Hematopoietic multipotent progenitor cell treated with erythropoietin and hydrocortisone succinate and interleukin-3 and kit ligand, for 8 days (in vitro differentiated cells): ENCODE measurements at places on chromosomes 2 and 18.

- no peak for DNase-seq
Measured at GRCh38 chr18:63177259-63177658, 142.3 kb downstream of the BCL2 start.

- no peak for DNase-seq
Measured at GRCh38 chr2:240457223-240458043, 22.0 kb downstream of the GPC1 start.

- DNase-seq, result peak; percentile 34
Measured at GRCh38 chr2:219252900-219253752, at the start of gene TUBA4B. Gene TUBA4B (plus strand): TSS chr2:219253243. CDS start chr2:219253408, 165 bp downstream.

- no peak for DNase-seq
Measured at GRCh38 chr18:75491361-75491760, 63.9 kb upstream of the SMIM21 start.

GRCh38 chr18:56235481-56236013 is 402.8 kb downstream of the TXNL1 start:
- no peak for DNase-seq

GRCh38 chr2:1708476-1709334 is 35.6 kb downstream of the PXDN start:
- no peak for DNase-seq

GRCh38 chr2:78263571-78263970 is 741.4 kb upstream of the LRRTM4 start:
- DNase-seq, result no peak

DNA sequence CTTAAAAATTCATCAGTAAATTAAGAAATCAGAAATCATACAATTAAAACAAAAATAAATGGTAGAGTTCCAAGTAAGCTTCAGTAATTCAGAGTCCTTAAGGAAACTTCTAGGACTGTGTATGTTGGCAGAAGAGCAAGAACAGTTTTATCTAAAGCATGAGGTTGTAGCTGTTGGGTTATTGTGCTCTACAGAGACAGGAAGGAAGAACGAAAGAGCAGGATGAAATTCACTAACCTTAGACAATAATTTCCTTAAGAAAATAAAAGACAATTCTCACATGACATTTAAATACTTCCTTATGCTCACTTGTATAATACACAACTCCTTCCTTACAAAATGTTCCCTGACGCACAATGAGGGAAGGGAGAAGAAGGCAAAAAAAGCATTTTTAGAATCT is 133.4 kb downstream of the STK39 start:
- DNase-seq, result no peak

DNA sequence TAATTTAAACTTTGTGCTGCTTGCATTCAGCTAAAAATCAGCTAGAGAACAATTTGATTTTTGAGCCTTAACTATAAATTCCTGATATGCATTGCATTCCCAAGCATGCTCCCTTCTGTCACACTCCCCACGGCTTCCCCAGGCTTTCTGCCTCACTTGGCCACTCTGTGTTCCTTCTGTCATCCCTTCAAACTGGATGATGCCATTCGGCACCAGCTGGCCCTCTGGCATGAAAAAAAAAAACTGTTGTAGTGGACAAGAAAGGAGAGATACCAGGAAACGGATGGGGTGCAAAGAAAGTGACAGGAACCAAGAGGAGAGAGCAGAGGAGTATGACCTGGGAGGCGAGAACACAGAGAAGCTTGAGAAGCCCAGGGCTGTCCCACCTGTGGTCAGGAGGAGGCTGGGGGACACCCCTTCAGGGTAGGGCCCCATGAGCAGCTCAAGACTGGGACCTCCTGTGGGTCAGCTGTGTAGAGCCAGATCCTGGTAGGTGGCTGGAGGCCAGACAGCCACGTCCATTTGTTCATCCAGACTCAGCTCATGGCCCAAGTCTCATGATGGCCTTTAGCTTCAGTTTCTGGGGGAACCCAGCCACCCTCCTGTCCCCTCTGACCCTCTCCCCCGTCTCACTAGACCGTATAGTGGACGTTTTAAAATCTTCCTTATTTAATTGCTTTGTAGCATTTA is 211.8 kb downstream of the GBX2 start:
- no peak for DNase-seq

GRCh38 chr18:47997338-47997780 is 66.9 kb upstream of the SMAD2 start:
- peak; percentile 23 for DNase-seq

DNA sequence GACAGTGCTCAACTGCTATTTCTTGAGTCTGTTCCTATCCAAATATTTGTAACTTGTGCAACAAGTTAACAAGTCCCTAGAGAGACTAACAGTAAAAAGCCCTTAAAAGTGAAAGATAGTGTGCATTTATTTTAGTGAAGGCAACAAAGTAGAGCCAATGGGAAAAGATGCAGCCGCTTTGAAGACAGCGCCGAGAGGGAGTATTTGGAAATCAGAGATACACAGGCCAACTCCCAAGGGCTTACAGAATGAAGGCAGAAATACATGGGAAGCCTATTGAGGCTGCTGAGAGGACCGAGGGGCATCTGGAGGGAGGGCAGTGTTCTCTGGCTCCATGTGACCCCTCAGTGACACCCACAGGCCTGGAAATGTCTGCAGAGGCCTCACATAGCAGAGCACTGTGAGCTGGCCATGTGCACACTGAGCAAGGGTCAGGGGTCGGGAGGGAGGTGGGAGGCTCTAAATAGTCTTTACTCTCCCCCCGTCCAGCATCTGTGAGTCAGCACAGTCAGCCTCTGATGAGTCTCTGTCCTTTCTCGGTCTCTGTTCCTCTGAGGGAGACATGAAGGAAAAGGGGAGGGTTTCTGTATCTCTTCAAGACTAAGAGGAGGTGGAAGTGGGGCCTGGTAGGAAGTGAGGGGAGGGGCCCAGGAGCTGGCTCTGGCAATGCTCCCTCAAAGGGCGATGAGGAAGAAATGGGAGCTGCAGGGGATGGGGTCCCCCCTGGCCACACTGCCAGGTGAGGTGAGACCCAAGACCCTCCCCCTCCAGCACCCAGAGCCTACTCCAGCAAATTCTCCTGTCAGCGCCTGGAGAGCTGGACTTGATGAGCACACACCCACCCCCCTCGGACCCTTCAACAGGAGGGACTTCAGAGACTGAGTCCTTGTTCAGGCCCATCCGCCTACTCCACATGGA is 133.6 kb downstream of the SP3 start:
- no peak for DNase-seq

- no peak for DNase-seq
Measured at GRCh38 chr2:223797811-223798721, 39.3 kb downstream of the AP1S3 start.

DNA sequence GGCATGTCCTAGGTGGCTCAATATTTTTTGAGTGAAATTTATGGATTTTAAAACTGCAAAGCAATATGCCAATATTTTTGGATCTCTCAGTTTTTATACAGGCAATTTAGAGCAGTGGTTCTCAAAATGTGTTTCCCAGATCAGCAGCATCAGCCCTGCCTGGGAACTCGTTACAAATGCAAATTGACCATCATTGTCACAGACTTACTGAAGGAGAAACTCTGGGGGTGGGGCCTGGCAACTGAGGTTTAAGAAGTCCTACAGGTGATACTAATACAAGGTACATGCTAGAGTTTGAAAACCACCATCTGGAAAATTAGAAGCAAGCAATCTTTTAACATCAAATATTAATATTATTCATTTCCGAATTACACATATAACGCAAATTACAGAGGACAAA is 215.6 kb upstream of the PID1 start:
- no peak for DNase-seq

- no peak for DNase-seq
Measured at GRCh38 chr2:190974629-190975361, 39.2 kb downstream of the STAT1 start.

- DNase-seq, result no peak
Measured at GRCh38 chr2:5725794-5726463, 33.7 kb downstream of the SOX11 start.

DNA sequence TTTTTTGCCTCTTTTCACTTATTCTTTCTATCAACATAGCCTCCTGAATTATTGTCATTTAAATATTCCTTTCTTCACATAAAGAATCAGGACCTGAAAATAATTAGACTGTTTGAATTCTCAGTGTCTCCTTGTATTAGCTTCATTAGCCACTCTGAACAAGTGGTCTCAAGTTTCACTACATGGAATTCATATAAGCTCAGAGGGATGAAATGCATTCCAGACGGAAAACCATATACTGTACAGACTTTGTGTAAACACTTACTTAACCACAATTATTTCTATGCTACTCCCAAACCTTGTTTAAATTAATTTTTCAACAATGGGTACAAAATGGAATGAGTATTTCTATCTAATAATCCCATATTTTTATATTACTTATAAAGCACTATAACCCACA is 53.4 kb downstream of the CHN1 start:
- DNase-seq, result no peak

DNA sequence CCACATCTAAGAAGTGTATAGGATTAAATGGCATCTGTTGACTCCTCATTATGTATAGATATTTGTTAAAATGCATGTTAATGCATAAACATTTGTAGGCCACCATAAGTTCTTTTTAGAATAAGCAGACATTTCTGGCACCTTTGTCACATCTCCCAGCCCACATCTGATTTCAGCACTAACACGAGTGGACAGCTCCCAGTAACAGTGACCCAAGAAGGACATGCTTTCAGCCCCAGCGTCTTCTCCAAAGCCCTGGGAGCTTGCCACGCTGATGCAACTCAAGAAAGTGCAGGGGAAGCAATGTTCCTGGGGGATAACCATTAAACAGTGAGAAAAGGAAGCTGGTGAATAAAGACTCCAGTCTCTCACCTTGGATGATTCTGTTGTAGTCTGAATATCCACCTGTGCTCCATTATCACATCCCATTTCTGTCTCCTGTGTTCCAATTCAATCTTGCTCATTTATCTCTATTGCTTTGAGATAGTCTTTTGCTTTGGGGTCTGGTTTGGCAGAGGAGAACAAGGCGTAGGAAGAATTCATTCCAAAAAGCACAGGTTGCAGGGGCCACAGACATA is 182.6 kb upstream of the THSD7B start:
- DNase-seq, result peak; percentile 43

- no peak for DNase-seq
Measured at GRCh38 chr2:29325544-29325943, 210.3 kb downstream of the CLIP4 start.

DNA sequence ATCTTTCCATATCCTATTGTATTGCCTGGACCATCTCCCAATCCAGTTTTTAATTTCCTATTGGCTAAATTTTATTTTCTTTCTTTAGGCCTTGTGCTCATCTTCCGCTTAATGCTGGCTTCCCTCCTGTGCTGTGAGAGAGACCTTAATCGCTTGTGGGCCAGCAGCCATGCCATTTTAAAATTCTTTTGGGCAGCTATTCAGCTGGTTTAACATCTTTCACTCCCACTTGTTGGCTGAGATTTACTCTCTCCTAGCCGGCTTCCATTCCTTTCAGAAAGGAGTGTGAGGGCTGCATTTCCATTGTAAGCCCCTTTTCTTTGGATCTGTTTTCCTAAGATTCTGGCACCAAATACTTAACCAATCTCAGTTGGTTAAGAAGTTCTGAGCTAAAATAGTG is 140.9 kb upstream of the RASGRP3 start:
- DNase-seq, result no peak

GRCh38 chr2:98790221-98790620 is 59.3 kb upstream of the MGAT4A start:
- DNase-seq, result no peak

GRCh38 chr2:170310876-170311502 is 133.0 kb downstream of the MYO3B start:
- DNase-seq, result no peak

DNA sequence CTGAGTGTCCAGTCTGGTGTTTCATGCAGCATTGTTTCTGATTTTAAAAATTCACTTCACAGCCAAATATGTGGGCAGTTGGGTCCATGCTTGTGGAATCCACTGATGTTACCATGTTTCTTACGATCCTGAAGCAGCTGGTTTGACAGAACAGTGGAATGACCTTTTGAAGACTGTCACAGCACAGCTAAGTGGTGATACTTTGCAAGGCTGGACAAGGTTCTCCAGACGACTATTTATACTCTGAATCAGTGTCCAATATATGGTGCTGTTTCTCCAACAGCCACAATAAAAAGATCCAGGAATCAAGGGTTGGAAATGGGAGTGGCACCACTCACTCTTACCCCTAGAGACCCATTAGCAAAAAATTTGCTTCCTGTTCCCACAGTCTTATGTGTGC is 577.4 kb upstream of the RAB6C start:
- DNase-seq, result no peak

GRCh38 chr2:102276549-102277201 is 34.7 kb upstream of the IL1RL1 start:
- no peak for DNase-seq

- no peak for DNase-seq
Measured at GRCh38 chr18:24567199-24567598, 106.8 kb downstream of the HRH4 start.

DNA sequence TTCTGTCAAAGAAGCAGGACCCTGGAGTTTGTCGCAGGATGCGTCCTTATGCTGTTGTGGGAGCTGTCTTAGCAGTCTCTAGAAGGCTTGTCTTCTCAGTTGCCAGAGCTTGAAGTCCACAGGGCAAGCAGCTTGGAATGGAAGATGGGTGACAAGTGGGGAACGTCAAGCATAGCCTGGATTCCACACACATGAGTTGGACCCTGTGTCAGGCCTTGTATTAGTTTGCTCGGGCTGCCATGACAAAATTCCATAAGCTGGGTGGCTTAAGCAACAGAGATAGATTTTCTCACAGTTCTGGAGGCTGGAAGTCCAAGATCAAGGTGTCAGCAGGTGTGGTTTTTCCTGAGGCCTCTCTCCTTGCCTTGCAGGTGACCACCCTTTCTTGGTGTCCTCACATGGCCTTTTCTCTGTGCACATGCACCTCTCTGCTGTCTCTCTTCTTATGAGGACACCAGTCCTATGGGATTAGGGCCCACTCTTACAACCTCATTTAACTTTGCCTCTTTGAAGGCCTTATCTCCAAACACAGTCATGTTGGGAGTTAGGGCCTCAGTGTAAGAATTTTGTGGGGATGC is 51.3 kb downstream of the THNSL2 start:
- no peak for DNase-seq

DNA sequence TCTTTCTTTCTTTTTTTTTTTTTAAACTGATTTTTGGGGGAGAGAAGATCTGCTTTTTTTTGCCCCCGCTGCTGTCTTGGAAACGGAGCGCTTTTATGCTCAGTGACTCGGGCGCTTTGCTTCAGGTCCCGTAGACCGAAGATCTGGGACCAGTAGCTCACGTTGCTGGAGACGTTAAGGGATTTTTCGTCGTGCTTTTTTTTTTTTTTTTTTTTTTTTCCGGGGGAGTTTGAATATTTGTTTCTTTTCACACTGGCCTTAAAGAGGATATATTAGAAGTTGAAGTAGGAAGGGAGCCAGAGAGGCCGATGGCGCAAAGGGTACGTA is 587 bp downstream of the MEIS1 start:
- DNase-seq, result no peak

GRCh38 chr2:123839326-123839725 is 185.8 kb upstream of the CNTNAP5 start:
- DNase-seq, result no peak

GRCh38 chr2:168941297-168941696 is 40.2 kb downstream of the G6PC2 start:
- DNase-seq, result peak; percentile 56

GRCh38 chr18:41872206-41872605 is 82.8 kb upstream of the PIK3C3 start:
- no peak for DNase-seq

- no peak for DNase-seq
Measured at GRCh38 chr2:64463781-64464180, 9.8 kb downstream of the LGALSL start.

GRCh38 chr2:80048296-80048695 is 256.3 kb downstream of the LRRTM1 start:
- no peak for DNase-seq

- DNase-seq, result no peak
Measured at GRCh38 chr18:74141667-74142066, 6.0 kb downstream of the FBXO15 start.
